ENCODE measurements at places on chromosomes 7 and 10.

- DNase-seq: no peak
Observed at GRCh38 chr10:71423250-71423649, 26.5 kb downstream of the CDH23 start.

- no peak for DNase-seq
Observed at GRCh38 chr7:76380623-76380966, 21.8 kb upstream of the YWHAG start.

GRCh38 chr10:2681891-2682290 is 385.5 kb upstream of the PFKP start:
- DNase-seq: no peak

DNA sequence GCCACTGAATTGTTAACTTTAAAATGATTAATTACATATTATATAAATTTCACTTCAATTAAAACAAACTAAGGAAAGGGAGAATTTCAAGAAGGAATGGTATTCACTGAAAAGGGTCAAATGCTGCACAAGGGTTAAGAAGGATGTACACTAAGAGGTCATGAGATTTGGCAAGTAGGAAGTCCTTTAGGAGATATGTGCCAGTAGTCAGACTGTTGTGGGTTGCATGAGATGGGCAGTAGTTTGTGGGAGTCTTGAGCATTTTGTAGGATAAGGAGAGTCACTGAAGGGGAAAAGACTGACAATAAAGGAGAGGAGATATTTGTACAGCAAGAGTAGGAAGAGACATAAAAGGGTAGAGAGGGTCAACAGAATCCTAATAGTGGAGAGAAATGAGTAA is 12.4 kb upstream of the PTPN12 start:
- no peak for DNase-seq

- DNase-seq: peak; percentile 61
Observed at GRCh38 chr10:124827474-124827873, 25.9 kb downstream of the ABRAXAS2 start.

- peak; percentile 70 for DNase-seq
Observed at GRCh38 chr10:49168831-49169500, 19.2 kb downstream of the TMEM273 start.

- DNase-seq: no peak
Observed at GRCh38 chr10:44042075-44042770, 342.7 kb downstream of the CXCL12 start.

GRCh38 chr7:69765879-69766278 is 167.6 kb downstream of the AUTS2 start:
- no peak for DNase-seq

GRCh38 chr10:1289591-1289990 is 233.4 kb downstream of the WDR37 start:
- peak; percentile 5 for DNase-seq

- DNase-seq: no peak
Observed at GRCh38 chr10:78478919-78479318, 445.3 kb downstream of the RPS24 start.

DNA sequence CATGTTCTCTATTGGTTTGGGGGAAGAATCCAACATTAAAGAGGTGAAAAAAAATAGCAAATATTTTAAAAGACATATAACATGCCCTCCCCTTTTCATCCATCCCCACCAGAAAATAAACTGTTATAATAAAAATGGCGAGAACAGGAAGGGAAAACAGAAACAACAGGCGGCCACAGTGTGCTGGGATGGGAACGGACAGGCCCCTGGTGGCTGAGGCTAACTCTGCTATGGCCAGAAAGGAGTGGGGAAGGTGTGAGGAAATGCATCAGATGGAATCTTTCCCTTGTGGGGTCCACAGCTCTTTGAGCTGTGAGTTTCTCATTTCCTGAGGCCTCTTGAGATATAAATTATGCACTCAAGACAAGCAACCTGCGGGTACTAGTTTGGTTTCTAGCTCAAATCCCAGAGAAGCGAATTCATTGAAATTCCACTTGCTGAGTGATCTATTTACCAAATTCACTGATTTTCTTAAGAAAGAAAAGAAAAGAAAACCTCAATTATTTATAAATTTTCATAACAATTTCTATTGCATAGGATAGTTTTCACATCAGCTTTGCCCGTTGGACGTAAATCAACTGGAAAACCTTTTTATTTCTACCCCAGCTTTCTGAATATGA is 139.5 kb downstream of the BMPER start:
- DNase-seq: no peak

DNA sequence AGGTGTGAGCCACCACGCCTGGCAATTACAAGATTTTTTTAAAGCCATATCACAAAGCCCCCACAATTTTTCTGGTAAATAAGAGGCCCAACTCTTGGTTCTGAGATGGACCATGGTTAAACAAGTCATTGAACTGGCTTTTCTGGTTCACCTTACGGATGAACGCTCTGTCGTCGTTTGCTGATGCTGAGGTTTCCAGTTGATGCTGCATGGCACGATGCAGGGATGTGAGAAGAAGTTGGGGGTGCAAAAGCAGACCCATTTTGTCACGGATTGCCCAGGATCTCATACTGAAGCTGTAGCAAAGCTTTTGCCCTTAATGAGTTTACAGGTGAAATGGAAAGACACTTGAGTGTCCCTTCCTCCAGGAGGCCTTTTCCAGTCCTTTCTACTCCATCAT is 2.0 kb upstream of the IL2RA start:
- DNase-seq: no peak

DNA sequence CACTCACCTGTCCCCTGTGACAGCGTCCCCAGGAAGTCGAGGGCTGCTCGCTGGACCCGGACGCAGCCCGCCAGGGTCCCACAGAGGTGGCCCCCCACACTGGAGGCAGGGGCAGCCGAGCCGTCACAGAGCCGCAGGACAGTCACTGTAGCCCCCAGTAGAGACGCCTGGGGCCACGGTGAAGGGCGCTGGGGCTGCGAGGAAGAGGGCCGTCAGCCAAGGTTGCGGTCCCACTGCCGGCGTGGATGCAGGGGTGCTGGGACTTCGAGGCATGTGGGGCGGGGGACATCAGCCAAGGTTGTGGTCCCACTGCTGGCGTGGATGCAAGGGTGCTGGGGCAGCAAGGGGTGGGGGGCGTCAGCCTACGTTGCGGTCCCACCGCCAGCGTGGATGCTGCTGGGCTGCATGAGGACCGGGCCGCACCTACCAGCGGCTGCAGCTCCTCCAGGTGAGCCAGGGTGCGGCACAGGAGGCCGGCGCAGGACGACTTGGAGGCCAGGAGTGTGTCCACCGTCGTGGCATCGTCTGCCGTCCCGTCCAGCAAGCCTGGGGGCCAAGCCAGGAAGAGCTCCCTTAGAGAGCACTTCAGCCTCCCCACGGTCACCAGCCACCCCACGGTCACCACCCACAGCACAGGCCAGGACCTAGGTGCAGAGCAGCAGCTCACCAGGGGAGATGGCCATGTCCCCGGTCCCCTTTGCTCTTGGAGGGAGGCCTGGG is 13.9 kb downstream of the BRAT1 start:
- no peak for DNase-seq

Measured in GM23248 (cell line).